ENCODE measurements at places on chromosomes 5 and 9.

DNA sequence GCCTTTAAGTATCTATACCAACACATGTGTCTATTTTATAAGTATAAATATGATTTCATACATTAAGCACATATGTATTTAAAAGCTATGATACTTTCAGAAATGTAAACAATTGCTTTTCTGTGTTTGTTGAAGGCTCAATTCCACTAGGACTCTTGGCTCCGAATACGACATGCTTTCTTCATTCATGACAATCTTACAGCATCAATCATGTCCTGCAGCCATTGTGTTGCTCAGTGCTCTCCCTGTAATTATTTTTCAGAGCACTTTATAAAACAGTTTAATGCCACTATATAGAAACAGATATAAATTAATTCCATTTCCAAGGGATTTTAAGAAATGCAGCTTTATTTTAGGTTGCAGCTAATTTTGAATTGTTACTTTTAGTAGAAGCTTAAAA is 167.3 kb downstream of the TAF11L14 start:
- no peak for DNase-seq

DNA sequence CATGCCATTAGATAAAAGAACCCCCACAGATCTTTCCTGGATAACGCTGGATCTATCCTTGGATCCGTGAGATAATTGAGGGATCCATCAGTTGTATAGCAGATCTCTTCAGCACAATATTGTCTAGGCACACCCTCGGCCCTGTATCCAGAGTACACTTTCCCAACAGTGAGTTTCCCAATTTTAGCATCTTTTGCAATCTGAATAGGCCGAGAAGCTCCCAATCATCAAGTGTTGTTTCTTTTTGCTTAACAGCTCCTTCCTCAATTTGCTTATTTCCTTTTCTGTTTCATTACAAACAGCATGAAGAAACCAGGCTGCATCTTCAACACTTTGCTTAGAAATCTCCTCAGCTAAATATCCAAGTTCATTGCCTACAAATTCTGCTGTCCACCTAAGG is 4.4 kb upstream of the SPTLC1 start:
- DNase-seq: no peak

DNA sequence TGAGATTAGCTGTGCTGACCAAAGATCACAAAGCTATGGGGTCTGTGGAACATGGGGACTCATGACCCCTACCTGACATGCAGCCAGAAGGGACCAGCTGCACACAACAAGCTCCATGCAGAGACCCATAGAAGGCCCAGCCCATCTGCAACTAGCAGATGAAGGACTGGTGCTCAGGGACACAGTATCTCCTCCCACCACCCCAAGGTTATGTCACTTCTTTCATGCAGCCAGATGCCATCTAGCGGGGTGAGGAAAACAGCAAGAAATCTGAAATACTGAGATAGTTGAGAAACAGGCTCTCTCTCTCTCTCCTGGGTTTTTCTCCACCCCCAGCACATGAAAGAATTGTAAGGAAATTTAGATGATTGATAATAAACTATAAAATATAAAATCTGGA is 161.3 kb upstream of the DAPK1 start:
- no peak for DNase-seq

- no peak for DNase-seq
Measured at GRCh38 chr9:129399634-129399990, 221.3 kb downstream of the C9orf50 start.

GRCh38 chr5:88256872-88257271 is 11.8 kb downstream of the TMEM161B start:
- DNase-seq: no peak

- DNase-seq: no peak
Measured at GRCh38 chr9:91417602-91418214, 5.9 kb downstream of the NFIL3 start.

- no peak for DNase-seq
Measured at GRCh38 chr5:174556756-174557155, 167.6 kb upstream of the MSX2 start.

GRCh38 chr5:105392122-105392709 is 1829.6 kb upstream of the NUDT12 start:
- no peak for DNase-seq

DNA sequence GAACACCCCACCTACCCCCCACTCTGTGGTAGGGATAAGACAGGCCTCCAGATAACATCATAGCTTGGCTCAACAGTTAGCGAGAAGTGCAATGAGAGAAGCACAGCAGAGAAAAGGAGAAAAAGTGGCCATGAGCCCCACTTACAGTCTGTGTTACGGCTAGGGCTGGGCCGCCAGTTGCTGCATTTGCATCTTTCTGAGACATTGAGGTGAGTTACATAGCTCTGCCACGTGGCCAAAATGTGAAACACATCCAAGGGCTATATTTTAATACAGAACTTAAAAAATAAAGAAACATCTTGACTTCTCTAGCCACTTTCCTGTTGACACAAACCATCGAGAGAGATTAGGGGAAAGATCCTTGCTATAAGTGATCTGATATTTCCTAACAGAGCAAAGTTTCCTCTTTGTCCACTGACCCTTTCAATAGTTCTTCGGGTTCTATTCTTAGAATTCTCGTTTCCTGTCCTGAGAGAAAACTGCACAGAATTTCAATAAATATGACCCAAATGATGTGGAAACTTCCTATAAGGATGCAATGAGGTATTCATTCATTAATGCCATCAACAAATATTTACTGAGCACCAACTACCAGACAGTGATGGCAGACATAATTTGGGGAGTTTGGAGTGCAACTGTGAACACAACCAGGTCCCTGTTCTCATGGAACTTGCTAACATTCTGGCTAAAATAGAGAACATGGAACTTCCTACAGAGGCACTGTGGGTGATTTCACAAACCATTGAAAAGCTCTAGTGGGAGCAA is 3.2 kb upstream of the TLE4 start:
- no peak for DNase-seq

GRCh38 chr9:112274600-112274999 is 58.8 kb downstream of the PTBP3 start:
- no peak for DNase-seq

- DNase-seq: no peak
Measured at GRCh38 chr5:130729541-130729940, 435.5 kb downstream of the HINT1 start.

Data from activated effector memory CD4-positive, alpha-beta T cell treated with anti-CD3 and anti-CD28 coated beads, Interleukin-2, amount 50 U/mL, for 16 hours (primary cell).